ENCODE measurements at places on chromosomes 6 and 20.
A peak's percentile ranks its signal among the peaks of the same experiment; 100 is the strongest.

DNA sequence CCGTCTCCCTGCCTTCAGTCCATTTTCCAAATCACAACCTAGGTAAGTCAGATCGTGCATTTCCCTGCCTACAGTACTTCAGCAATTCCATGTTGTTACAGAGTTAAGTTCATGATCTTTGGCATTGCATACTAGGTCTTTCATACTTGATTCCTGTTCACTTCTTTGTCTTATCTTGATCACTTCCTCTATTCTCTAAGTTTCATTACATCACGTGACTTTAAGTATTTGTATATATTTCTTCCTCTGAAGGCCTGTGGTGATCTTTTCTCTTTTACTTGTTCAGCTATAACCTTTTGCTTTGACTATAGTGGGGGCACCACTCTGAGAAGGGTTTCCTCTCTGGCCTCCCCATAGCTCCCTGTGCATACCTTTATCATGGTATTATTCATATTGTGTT, 100.2 kb downstream of the TRMT11 start:
- no peak for DNase-seq

DNA sequence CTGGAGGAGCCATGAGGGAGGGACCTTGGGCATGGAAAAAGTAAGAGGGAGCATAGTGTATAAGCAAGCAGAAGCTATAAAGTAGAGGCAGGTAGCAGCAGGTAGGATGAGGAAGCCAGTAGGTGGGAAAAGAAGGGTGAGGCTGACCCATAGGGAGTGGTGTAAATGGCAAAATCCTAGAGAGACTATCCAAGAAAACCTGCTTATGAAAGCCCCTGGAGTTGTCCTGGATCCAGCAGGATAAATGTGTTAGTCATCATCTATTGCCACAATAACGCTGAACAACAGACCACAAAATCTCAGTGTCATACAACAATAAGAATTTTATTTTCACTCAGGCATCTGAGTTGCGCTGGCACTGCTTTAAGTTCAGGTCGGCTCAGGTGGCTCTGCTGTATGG, 30.2 kb downstream of the CHD6 start:
- no peak for DNase-seq

- no peak for DNase-seq
Measured at GRCh38 chr6:3440911-3441310, 15.9 kb downstream of the SLC22A23 start.

GRCh38 chr6:167786853-167787675, 39.6 kb upstream of the AFDN start:
- no peak for DNase-seq

- no peak for DNase-seq
Measured at GRCh38 chr6:33935439-33936080, 131.8 kb upstream of the MLN start.

DNA sequence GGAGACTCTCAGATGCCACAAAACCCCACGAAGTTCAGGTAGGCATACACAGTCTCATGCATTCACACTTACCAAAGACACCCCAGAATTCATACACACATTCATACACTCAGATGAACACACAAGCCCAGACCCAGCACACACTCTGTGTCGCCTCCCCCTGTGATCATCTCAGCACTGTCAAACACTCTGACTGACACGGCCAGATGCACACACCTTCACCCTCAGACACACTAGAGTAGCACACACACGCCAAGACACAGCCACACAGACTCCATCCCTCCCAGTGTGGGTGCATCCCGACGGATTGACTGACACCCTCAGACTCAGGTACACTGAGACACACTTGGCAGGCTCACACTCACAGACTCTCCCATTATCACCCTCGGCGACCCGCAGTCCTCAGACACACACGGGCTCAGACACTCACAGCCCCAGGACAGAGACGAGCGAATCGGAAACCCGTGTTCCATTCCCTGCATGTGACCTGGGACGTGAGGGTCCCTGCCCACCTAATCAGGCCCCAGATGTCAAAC, 872 bp upstream of the RIMS4 start:
- DNase-seq, result no peak

- DNase-seq, result no peak
Measured at GRCh38 chr6:17091122-17091521, 10.7 kb upstream of the STMND1 start.

- no peak for DNase-seq
Measured at GRCh38 chr6:83597051-83597450, 84.7 kb downstream of the PRSS35 start.

DNA sequence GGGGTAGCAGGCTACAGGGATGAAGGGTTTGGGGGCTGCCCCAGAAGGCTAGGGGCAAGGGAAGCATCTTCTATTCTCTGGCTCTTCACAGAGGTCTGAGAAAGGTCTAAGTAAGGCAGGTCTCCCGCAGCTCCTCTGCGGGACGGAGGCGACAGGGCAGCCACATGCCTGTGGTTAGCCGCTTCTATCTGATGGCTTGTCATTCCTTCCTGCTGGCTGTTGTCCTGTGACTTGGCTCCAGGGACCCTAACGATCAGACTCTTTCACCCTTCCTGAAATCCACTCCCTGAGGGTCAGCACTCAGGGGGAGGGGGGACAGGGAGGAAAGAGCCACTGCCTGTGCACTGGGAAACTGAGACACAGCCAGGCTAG, 673 bp downstream of the CST7 start:
- no peak for DNase-seq

- no peak for DNase-seq
Measured at GRCh38 chr20:10670501-10671220, 3.1 kb downstream of the JAG1 start.

GRCh38 chr20:51221791-51222408, 199.0 kb upstream of the KCNG1 start:
- DNase-seq, result peak; percentile 66

DNA sequence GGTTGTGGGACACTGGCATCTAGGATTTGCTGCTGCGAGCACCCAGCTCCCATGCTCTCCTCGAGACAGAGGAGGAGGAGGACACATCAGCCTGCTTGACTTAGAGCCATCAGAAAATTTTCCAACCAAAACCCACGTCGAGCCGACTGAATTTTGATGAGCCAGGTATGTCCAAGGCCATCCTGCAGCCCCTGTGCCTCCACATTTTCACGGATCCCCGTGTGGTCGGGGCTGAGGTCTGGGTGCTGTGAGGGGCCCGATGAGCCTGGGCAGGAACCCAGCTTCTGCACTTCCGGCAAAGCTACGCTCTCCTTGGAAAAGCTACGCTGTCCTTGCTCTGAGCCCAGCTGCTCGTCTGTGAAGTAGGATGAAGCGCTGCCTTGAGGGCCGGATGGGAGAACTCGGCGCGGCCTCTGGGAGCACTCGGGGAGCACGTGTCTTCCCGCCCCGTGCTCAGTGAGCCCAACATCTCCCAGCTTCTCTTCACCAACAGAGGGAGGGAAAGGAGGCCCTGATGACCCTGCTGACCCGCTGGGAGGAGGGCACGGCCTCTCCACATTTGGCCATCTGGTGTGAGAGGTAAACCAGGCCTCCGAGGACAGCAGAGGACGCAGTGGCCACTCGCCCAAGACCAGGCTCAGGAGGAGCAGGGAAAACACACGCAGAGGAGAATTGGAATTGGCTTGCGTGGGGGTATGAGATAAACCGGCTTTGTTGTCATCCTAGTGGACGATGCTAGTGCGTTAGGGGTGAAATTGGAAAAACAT, 33.9 kb downstream of the PSMG4 start:
- no peak for DNase-seq

- no peak for DNase-seq
Measured at GRCh38 chr20:55919956-55920355, 85.4 kb downstream of the CBLN4 start.

GRCh38 chr6:125791820-125792165, 1.0 kb downstream of the NCOA7 start:
- no peak for DNase-seq

GRCh38 chr20:17129089-17129488, 97.8 kb upstream of the PCSK2 start:
- no peak for DNase-seq

- DNase-seq, result no peak
Measured at GRCh38 chr20:52801628-52802006, 170.5 kb upstream of the TSHZ2 start.

DNA sequence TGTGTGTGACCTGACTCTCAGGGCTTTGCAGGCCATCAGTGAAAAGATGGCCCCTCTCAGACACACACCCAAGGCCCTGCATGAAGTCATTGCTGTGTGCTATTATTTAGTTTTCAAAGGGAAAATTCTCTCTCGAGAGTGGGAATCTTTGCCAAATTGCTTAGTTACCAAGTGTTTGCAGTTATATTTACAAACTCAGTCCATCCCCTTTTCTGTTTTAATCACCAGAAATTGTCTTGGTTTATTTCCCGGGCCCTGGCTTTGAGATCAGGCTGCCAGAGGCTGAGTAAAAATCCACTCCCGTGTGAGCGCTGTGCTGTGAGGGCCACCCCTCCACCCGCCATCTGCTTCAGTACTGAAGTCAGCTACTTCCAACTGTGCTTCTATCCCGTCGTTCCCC, 163.1 kb downstream of the SOD2 start:
- no peak for DNase-seq

- DNase-seq, result no peak
Measured at GRCh38 chr20:20680991-20681508, 31.4 kb downstream of the RALGAPA2 start.

Data from hepatocyte (in vitro differentiated cells).